ENCODE measurements at places on chromosomes 4 and X.
A peak's percentile ranks its signal among the peaks of the same experiment; 100 is the strongest.

DNA sequence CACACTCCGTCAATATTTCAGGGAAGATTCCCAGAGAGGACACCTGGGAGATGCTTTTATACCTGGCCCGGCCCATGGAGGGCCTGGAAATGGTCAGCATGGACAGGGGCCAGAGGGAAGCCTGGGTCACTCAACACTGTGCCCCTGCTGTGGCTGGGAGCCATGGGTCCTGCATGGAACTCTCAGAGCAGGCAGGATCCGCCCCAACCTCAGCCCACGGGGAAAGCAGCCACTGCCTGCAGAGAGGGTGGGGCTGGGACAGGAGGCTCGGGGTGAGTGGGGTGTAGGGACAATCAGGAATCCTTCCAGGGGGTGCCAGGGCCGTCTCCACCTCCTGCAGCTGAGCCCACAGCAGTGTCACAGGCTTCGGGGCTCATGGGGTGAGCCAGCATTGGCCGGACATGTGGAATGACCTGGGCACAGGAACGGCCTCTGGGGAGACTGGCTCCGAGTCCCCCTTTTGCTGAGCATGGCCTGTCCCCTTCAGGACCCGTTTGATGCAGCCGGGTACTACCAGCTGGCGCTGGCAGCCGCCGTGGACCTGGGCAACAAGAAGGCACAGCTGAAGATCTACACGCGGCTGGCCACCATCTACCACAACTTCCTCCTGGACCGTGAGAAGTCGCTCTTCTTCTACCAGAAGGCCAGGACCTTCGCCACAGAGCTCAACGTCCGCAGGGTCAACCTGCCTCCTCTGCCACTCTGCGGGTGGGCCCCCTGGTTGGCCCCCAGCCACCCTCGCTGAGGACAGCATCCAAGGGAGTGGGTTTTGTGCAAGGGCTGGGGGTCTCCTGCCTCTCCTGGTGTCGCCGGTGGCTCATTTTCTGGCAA, 29.1 kb upstream of the HTRA3 start:
- peak; percentile 33 for DNase-seq

DNA sequence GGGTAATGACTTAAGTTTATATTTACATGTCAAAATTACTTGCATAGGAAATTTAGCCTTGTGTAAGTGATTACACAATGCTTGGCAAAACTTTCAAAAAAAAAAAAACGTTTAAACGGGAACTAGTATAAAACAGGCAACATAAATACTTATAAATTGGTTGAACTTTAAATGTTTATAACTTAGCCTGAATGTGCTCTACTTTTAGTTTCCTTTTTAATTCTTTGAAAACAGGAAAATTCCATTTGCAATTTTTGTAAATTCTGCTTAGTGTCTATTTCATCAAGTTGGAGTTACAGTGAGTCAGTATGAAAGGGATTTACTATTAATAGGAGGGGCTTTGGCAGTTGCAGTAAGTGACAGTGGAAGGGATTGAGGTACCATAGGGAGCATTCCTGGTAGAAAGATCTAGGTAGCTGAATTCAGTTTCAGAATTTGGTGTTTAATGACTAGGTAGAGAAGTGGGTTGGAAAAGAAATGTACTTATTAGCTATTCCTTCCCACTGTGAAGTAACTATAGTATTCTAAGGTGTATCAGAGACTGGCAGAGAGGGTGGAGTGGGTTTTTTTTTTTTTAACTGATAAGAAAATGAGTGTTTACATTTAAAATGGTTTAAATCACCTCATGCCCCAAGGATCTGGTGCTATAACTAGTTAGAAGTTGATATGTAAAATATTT, 2.8 kb downstream of the STAG2 start:
- no peak for DNase-seq

DNA sequence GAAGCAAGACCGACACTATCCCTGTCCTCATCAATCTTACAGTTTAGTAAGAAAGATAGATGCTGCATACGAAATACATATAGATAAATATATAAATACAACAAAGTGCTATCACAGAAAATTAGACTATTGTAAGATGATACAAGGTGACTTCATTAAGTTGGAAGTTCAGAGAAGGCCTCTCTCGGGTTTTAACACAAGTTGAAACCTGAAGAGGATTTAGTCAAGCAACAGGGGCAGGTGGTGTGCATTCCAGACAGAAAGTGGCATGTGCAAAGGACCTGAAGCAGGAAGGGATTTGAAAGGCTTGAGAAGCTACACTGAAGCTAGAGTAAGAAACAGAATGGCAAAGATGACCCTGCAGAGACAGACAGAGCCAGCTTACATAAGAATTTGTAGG, 36.5 kb downstream of the USP46 start:
- DNase-seq = no peak

GRCh38 chr4:113905301-113905700, 74.1 kb downstream of the ARSJ start:
- no peak for DNase-seq

GRCh38 chr4:168797194-168797593, 212.9 kb downstream of the CBR4 start:
- DNase-seq = no peak

DNA sequence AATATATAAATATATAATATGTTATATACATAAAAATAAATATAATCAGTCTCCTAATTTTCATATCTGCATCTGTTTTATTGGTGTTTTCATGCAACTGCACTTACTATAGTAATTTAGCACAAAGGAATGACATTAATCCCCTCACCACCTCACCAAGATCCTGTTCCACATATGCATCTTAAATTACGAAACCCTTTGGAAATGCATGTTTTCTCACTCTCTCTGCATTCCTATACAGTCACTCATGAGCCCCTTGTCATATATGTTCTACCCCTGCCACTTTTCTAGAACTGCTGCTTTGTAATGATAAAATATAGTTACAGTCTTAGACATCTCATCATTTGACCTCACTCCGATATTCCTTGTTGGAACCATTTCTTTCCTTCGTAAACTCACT, 728.7 kb upstream of the SLIT2 start:
- DNase-seq = no peak

DNA sequence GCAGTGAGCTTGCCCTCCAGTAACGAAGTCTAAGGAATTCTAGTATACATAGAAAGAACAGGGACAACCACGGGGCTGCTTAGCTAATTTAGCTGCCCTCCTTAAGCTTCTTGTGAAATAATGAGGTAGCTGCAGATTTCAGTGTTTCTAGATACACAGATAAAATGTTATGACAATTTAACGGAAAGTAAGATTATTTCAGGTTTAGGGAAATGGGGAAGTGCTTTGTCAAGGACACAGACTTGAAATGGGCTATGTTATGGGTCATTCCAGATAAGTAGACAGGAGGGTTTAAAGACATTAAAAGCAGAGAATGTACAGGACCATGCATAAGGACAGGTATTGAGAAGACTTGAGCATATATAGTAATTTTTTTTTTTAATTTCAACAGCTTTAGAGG, 34.2 kb upstream of the ZNF518B start:
- no peak for DNase-seq

DNA sequence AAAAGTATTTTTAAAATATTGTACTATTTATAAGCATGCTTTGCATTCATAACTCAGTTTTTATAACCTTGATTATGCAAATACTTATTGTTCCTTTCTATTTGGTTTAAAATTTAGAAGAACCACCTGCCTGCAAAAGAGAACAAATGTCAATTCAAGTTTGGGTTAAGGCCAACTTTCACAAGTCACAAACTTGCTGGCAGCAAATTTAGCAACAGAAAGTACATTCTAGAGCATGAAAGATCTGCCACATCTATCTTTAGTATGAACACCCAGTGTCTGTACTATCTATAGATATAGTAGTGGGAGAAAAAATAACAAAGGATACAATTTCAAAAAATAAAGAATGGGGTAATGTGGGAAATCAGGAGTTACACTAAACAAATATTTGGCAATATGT, 1014.2 kb downstream of the C4orf33 start:
- DNase-seq = no peak

GRCh38 chr4:5650040-5650439, 58.3 kb downstream of the EVC2 start:
- no peak for DNase-seq

All from hematopoietic multipotent progenitor cell (in vitro differentiated cells).